ENCODE measurements at places on chromosomes 1 and 21.
A peak's percentile ranks its signal among the peaks of the same experiment; 100 is the strongest.

- no peak for DNase-seq
Observed at GRCh38 chr1:37354876-37355650, 119.3 kb upstream of the ZC3H12A start.

- no peak for DNase-seq
Observed at GRCh38 chr1:29625084-29625420, 388.7 kb downstream of the PTPRU start.

- DNase-seq = peak; percentile 86
Observed at GRCh38 chr1:234676103-234676594, 66.2 kb upstream of the IRF2BP2 start.

- DNase-seq = no peak
Observed at GRCh38 chr1:72278461-72278860, 3.9 kb downstream of the NEGR1 start.

DNA sequence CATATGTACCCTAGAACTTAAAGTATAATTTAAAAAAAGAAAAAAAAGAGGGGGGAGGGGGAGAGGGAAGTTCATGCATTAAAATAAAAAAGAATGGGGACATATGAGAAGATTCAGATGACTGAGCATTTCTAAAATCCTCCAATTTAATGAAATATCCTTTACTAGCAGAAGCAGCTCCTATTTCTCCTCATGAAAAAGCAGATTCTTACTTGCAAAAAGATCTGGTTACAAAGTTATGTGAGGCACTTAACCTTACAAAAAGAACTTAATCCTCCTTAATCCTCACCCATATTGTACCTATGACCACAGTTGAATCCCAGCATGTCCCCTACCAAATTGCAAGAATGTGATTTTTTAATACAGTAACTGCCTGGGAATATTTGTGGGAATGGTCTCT is 298.5 kb downstream of the SRGAP2C start:
- DNase-seq = no peak

GRCh38 chr1:66747501-66747900 is 4.8 kb upstream of the DYNLT5 start:
- DNase-seq = no peak

- DNase-seq = no peak
Observed at GRCh38 chr1:241440904-241441303, 78.7 kb downstream of the FH start.

DNA sequence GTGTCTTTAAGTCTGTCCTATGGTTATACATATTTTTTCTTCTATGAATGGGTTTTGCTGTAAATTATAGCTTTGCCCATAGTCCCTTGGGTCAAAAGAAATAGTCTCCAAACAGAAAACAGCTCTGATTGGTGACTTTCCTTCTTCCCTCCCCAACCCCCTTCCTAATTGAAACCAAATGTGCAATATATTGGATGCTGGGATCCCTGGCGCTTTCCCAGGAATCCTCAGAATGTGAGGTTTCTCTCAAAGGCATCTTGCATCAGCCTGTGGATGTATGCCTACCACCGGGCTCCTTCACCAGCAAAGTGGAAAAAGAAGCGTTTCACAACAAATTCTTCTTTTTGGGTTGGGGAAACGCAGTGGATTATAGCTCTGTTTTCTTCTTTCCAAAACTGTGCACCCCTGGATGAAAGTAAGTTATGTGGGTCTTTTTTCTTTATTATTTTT is at the start of gene DDR2:
Gene DDR2 (plus strand): TSS at position 248 of the 450 bp plus-strand sequence. CDS start 86,600 bp downstream, outside the sequence.
- no peak for DNase-seq

- no peak for DNase-seq
Observed at GRCh38 chr1:118145721-118146120, 39.3 kb downstream of the SPAG17 start.

- no peak for DNase-seq
Observed at GRCh38 chr1:160107512-160107911, 8.0 kb upstream of the ATP1A2 start.

DNA sequence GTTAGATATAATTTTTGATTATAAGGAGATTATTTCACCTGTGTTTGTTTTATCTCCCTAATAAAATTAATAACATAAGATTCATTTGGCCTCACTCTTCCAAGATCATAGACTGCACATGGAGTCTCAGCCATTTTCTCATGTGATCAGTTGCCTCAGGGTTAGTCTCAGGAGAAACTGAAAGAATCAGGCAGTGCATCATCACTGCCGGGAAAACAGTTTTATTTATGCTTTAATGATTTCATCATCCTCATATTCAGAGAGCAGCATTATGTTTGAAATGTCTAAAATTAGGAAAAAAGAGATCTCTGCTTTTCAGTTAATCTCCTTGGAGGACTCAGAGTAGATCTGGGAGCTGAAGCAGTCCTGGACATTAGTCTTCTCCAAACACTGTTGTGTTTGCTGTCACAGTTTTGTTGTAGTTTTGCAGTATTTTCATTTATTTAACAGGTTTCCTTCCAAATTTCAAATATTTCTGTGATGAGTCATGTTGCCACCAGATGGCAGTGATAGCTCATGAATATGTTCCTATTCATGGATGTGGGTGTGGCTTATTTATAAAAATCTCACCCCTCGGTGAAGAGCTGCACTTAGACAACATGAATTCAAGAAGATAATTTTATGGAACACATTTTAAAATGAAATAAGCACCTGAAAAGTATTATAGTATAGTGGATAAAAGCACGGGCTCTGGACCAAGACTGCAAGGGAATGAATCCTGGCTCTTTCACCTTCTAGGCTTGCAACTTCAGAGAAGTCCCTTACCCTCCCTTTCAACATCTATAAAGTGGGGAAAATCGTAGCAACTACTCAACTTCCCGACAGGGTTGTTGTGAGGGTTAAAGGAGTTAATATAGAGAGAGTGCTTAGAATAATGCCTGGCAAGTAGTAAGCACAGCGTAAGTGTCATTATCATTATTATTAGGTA is 31.2 kb downstream of the CHD1L start:
- peak; percentile 45 for DNase-seq

DNA sequence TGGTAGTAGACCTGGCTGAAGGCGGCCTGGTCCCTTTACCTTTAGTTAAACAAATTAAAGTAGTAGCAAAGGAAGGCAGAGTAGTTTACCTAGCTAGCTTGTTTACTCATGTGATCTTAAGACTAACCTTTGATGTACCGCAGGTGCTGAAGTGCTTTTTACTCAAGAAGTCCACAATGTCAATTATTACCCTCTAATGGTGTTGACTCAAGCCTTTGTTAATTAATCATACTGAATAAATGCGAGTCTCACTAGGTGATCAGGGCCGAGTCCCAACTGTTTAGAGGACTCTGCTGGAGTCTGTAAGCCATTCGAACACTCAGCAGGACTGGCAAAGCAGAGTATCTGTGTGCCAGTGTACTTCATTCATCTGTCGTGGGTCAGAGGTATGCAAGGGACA is 381.1 kb upstream of the NCAM2 start:
- no peak for DNase-seq

- DNase-seq = no peak
Observed at GRCh38 chr1:15016001-15016400, 137.5 kb upstream of the TMEM51 start.

DNA sequence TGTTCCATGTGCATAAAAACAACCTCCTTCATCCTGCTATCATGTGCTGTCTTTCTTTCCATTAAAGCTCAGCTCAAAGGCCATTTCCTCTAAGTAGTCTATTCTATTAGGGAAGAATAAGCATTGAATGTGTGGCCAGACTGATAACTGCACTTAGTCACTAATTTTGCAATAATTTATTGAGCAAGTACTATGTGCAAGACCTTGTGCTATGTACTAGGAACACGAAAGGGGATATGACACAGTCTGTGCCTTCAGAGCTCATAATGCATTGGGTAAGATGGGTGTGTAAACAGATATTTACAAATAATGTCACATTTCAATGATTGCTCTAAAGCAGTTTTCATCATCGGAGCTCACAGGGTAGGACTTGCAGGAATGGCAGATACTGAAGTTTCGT is 54.2 kb downstream of the NMNAT2 start:
- DNase-seq = no peak

GRCh38 chr1:26028490-26028980 is 7.0 kb downstream of the EXTL1 start:
- no peak for DNase-seq

DNA sequence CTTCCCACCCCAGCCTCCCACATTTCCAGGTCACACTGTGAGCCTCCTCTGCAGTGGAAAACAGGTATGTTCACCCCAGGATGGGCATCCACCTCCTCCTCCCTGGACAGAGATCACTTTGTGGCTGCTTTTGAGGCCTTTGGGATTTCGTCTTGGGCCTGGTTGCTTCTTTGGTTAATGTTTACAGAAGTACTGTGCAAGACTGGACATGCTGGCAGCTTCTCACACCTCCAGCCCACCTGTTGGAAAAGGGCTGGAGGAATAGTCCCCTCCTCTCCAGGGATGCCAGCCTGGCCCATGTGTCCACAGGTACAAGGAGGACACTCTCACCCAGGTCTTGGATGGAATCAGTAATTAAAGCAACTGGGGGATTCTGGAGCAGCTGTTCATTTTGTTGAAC is 56.1 kb downstream of the KAZN start:
- no peak for DNase-seq

DNA sequence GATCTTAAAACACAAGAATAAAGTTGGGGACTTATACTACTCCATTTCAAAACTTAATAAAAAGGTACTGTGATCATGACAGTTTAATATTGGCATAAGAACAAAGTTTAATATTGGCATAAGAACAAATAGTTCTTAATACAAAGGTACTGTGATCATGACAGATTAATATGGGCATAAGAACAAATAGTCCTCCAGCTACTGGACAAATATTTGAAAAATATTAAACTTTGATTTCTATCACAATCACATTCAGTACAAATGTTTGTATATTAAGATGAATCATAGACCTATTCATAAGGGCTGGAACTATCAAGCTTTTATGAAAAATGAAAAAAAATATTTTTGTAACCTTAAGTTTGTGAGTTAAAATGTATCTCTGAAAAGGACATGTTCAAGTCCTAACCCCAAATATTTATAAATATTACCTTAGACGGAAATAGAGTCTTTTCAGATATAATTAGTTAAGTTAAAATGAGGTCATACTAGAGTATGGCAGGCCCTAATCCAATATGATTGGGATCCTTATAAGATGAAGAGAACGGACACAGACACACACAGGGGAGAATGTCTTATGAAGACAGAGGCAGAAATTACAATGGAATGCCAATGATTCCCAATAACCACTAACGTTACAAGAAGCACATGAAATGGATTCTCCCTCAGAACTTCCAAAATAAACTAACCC is 79.1 kb upstream of the RGS1 start:
- no peak for DNase-seq

- DNase-seq = no peak
Observed at GRCh38 chr1:200176181-200176580, 148.7 kb downstream of the NR5A2 start.

GRCh38 chr21:44865561-44866280 is 7.8 kb downstream of the PTTG1IP start:
- no peak for DNase-seq

DNA sequence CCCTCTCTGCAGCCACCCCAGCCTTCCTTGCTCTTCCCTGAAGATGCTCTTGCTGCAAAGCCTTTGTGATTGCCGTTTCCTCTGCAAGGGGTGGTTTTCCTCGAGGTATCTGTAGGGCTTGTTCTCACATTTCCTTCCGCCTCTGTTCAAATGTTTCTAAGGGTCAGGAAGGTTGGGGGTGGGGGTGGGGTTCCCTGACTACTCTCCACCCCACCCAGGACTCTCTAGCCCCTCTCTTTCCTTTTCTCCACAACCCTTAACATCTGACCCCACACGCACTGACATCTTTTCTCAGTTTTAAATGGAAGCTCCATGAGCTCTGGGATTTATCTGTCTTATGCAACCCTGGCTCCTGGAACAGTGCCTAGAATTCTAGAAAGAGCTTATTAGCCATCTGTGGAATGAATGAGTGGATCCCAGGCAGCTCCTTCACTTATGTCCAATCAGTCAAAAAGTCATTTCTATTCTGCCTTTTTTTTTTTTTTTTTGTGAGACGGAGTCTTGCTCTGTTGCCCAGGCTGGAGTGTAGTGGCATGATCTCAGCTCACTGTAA is 27.3 kb upstream of the ZNF362 start:
- DNase-seq = no peak

GRCh38 chr21:44995343-44995941 is 55.6 kb downstream of the SLX9 start:
- DNase-seq = no peak

All from retina (tissue), 1 donor.